Activated naive CD8-positive, alpha-beta T cell treated with anti-CD3 and anti-CD28 coated beads for 36 hours (primary cell): ENCODE measurements at places on chromosomes 13 and 19. TPM values are rescaled to one million over a fixed set of nuclear protein-coding genes. Genes with fewer than 3 reads are reported as not detected.

GRCh38 chr13:93268327-93269028, 41.9 kb downstream of the GPC6 start:
- H3K4me1 ChIP-seq = no peaks in the 10 kb centered on the region
- peaks cover 3% of the 10 kb centered on the region for H3K27me3 ChIP-seq
- no peaks in the 10 kb centered on the region for H3K36me3 ChIP-seq

- no peak for DNase-seq
- H3K27me3 ChIP-seq = no peaks in the 10 kb centered on the region
- H3K36me3 ChIP-seq = peaks cover 10% of the 10 kb centered on the region
These were observed 5.5 kb downstream of the ISYNA1 start for GRCh38 chr19:18432275-18433014.

GRCh38 chr19:53945441-53945840, 17.3 kb upstream of the CACNG8 start:
- no peaks in the 10 kb centered on the region for H3K4me1 ChIP-seq
- peaks cover 71% of the 10 kb centered on the region for H3K27me3 ChIP-seq
- H3K36me3 ChIP-seq = peaks cover 2% of the 10 kb centered on the region
- no peak for DNase-seq

DNA sequence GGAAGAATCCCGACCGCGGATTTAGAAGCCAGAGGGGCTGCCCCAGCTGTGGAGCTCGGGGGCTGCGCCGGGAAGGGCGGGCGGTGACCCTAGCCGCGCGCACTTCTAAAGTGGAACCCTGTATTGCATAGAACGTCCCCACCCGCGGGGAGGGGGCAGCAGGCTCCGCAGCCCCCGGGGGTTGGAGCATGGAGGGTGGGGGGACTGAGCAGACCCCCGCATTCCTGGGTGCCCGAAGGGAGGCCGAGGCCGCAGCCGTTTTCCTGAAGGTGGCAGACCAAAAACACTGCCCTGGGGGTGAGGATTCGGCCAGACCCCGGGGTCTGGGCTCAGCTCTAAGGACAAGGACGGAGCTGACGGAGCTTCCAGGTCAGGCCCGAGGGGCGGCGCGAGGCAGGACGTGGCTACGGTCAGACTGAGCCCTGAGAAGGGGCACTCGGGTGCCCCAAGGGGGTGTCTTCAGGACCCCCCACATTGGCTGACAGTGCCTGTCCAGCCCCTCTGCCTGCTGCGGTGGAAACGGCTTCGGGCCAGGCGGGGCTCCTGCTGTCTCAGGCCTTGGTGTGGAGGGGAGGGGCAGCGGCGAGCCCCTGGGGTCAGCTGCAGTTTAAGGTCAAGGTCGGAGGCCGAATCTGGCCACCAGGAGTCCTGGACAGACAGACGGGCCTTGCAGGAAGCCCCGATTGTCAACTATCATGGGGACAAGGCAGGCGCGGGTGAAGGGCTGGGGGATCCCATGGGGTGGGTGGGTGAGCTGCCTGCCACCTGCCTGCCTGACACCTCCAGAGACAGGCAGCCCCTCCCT, 12.6 kb downstream of the MKNK2 start:
- no peaks in the 10 kb centered on the region for H3K27me3 ChIP-seq
- peaks cover 19% of the 10 kb centered on the region for H3K36me3 ChIP-seq
- DNase-seq = no peak
- peaks cover 19% of the 10 kb centered on the region for H3K4me1 ChIP-seq
- H3K27ac ChIP-seq = no peak overlapping the region

- H3K4me3 ChIP-seq = no peak overlapping the region
- peaks cover 5% of the 10 kb centered on the region for H3K36me3 ChIP-seq
- H3K27me3 ChIP-seq = no peaks in the 10 kb centered on the region
These were observed 66.2 kb downstream of the SPATA13 start for GRCh38 chr13:24226762-24227161.

- H3K4me1 ChIP-seq = no peaks in the 10 kb centered on the region
- no peak overlapping the region for H3K4me3 ChIP-seq
- H3K36me3 ChIP-seq = no peaks in the 10 kb centered on the region
- H3K27me3 ChIP-seq = no peaks in the 10 kb centered on the region
- no peak overlapping the region for H3K27ac ChIP-seq
These were observed 68.7 kb downstream of the ZNF726 start for GRCh38 chr19:23983406-23983805.

Gene PEAK3
- not detected for total RNA-seq

Gene ZNF480
- 5.7 TPM for total RNA-seq

Gene PALM
- not detected for total RNA-seq

Gene YJEFN3
- total RNA-seq = 5.7 TPM

Gene WIZ
- total RNA-seq = 22.7 TPM
